Stimulated activated CD4-positive, alpha-beta T cell treated with anti-CD3 and anti-CD28 coated beads, Interleukin-2, amount 100 ng/mL, for 24 hours (primary cell): ENCODE measurements at places on chromosomes 4 and X.

DNA sequence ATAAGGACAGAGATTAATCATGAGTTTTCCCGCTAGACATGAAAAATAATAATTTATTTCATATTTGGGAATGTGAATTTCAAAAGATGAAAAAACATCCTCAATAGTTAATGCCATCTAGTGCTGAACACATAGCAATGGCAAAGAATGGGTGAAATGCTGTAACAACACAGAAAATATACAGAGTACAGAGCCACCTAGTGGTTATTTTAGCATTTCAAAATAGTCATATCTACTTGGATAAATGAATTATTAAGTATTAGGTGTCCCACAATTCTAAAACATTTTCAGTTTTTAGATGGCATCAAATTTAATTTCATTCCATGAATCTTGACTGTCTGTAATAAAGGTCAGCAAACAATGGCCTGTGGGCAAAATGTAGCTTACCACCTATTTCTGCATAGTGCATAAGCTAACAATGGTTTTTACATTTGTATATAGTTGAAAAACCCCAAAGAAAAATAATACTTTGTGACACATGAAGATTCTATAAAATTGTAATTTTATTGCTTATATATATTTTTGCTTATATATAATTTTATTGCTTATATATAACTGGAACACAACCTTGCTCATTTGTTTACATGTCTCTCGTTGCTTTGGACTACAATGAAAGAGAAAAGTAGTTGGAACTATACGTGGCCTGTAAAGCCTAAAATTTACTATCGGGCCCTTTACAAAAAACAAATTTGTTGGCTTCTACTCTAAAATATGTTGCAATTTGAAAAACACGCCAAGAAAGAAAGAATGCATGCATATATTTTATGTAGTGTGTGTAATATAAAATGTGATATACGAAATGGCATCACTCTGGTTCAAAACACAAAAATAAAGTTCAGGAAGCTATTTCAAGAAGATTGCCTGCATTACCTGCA, 99.1 kb upstream of the FAM47C start:
- DNase-seq, result no peak

DNA sequence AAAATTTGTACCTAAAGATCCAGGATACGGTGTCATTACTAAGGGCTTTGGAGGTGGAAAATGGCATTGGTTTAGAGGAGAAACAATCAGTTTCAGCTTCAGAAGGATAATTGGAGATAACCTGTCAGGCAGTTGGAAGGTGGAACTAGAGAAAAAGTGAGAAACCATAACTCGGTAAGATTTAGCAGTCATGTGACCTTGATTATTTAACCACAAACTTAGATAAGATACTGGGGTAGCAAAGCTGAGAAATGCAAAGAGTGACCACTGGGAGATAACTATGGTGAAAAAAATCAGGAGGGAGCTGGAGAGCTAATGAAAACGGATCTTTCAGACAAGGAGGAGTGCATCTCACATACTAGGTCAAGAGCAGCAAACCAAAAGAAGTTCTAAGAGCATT, 58.3 kb upstream of the SMARCA5 start:
- no peak for DNase-seq

GRCh38 chrX:49877397-49878101, 1.7 kb upstream of the USP27X start:
- DNase-seq, result no peak

GRCh38 chrX:139299309-139299708, 231.2 kb upstream of the F9 start:
- no peak for DNase-seq

DNA sequence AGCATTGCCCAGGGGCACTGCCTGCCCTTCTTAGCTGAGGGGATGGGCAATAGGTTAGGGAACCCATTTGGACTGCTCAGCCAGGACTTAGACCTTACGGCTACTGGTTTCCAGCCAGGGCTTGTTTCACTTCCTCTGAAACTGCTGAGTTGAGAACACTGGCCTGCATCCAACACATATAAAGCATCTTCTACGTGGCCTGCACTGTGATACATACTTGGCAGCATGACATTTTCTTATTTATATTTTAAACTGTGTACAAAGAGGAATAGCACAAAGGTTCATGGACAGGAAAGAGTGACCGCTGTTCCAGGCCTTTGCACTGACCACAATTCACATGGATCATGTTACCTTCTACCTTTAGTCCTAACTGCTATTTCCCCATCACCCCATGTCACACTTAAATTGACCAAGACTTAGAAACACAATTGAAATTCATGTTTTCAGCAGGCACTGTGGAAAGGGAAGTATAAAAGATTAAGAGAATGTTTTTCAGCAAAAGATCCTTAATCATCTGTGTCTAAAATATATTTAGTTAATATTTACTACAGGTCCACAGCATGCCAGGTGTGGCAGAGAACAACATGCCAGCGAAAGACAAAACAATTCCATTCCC, 43.7 kb downstream of the NLGN4X start:
- no peak for DNase-seq

- DNase-seq, result no peak
Observed at GRCh38 chr4:105909787-105910281, 14.6 kb downstream of the NPNT start.

GRCh38 chr4:72152731-72153130, 120.9 kb downstream of the NPFFR2 start:
- no peak for DNase-seq

GRCh38 chr4:107970063-107970798, 19.5 kb upstream of the HADH start:
- DNase-seq, result no peak

DNA sequence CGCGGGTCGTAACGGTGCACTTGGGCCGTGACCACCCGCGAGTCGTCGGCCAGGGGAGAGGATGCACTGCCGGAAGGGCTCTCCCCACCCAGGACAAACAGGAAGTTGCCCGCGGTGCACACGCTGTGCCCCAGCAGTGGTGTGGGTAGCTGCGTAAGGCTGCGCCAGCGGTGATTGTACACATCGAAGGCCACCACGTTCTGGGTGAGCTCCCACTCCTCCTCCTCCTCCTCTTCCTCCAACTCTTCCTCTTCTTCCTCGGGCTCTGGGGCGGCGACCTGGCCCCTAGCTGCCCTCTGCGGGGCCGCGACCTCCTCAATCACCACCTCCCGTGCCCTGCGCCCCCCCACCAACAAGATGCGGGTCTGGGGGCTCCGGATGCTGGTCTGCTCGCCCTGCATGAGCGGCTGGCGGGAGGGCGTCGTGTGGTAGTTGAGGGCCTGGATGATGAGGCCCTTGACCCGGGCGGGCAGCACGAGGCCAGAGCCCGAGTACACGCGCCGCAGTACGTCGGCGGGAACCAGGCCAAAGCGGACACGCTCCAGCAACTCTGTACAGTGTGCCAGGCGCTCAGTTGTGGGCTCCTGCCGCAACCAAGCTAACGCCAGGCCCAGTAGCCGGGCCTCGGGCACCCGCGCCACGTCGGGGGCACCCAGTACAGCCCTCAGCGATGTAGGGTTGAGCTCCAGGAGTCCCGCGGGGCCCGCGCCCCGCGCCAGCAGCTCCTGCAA, 1.4 kb downstream of the KLHL34 start:
- DNase-seq, result no peak

- no peak for DNase-seq
Observed at GRCh38 chr4:164802301-164802901, 48.5 kb downstream of the SMIM31 start.

DNA sequence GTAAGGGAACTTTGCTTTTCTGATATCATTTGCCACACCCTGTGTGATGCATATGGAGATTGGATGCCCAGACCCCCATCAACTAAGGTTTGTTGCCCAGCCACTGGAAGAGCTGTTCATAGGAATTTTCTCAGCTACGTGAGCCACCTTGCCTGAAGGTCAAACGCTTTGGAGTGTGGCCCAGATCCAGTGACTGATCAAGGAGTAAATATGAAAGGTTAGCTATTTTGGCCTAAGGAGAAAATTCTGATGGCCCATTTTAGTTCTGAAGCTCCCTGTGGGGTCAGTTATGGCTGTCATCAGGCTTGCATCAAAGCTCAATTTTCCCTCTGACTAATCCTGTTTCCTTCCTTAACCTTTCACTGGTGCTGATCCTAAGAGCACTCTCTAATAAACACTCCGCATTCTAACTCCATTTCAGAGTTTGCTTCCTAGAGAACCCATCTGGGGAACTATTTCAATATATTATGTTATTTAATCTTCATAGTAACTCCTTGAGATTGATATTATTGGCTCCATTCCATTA, 407.7 kb downstream of the SPRY1 start:
- DNase-seq, result no peak

GRCh38 chr4:141121101-141121500, 12.2 kb downstream of the RNF150 start:
- DNase-seq, result no peak

DNA sequence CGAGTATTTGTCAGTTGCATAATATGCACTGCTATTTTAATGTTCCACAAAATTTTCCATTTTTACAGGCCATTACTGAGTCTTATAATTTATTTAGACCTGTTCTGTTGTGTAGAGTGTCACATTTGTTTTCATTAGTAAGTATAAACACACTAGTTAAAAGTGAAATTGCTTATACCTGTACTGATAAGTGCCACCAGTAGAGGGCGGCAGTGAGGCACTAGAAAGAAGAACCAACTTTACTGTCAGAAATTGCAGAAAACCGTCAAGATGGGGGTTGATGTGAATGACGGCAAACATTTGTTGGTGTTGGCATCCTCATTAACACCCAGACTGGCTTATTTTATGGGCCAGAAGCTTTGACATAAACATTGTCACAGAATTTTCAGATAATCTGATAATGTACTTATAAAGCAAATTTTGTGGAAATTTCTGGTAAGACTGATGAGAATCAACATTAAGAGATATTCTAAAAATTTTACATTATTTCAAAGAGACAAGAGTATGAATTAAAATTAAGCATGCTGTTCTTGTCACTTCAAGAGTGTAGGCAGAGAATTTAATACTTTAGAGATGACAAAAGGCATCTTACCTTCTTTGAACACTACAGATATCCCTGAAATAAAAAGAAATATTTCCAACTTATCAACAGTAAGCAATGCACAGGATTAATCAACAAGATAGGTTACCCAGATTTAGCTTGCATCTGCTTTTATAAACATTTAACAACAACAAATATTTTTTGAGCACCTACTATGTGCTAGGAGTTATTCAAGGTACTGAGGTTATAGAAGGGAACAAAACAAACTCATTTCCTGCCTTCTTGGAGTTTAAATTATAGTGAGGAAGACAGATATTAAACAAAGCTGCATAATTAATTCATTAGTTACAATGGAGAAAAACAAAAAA, 24.9 kb downstream of the ALPK1 start:
- DNase-seq, result peak; percentile 81

- no peak for DNase-seq
Observed at GRCh38 chr4:7191546-7192251, 639 bp upstream of the SORCS2 start.

DNA sequence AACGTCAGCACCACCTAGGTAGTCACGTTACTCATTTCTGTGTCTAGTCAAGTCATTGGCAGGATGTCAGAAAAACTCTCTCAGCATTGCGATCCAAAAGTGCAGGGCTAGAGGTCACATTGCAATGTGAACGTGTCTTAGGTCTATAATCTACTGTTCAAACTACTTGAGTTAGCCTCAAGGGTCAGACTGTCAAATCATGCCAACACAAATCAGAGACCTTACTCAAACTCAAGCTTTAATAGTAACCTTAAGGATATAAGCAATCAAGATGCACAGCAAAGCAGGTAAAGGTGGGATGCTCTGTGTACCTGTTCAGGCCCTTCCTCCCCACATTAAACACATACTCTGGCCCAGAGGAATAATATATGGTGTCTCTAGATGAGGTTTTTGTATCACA, 114.4 kb upstream of the NOCT start:
- no peak for DNase-seq

GRCh38 chr4:742742-743311, 37.2 kb downstream of the PCGF3 start:
- DNase-seq, result peak; percentile 87

DNA sequence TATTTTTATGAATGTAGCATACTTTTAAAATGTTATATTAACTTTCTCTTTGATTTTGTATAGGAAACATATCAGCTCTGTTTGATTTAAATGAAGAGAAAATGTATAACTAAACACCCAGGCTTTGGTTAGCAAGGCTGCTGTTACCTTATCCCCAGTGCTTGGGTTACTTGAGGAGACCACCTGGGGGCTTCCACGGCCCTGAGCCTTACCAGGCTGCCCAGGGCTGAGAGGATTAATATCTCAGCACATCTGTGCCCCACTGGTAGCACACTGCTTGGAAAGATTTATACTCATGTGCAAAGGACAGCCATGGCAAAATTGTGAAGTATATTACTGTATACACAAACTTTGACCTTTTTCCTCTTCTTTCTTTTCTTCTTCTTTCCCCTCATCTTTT, 752.9 kb downstream of the RAPGEF2 start:
- DNase-seq, result no peak

GRCh38 chr4:78517050-78517652, 34.4 kb upstream of the ANXA3 start:
- DNase-seq, result no peak

DNA sequence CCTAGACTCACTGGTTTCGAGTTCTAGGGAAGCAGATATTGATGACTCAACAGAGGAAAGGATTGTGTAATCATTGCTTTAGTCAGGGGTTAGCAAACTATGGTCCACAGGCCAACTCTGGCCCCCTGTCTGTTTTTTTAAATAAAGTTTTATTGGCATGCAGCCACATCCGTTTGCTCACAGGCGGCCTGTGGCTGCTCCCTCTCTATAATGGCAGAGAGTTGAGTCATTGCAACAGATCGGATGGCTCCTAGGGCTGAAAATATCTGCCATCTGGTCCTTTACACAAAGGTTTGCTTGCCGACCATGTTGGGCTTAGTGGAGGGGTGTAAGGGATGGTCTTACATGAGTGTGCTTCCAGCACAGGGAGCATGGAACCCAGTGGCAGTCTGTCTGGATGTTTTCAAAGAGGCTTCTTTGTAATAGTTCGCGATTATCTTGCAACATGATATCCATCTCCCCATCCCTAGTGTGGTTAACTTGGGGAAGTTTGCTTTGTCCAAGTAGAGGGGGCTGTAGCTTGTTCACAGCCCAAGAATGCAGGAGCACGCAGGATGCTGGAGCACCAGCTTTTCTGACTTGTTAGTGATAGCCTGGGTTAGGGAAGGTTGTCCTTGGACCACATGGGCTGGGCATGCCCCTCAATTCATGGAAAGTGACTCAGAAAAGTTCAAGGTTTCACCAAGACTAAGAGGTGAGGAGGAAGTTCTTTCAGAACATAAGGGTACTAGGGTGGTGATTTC, 59.3 kb upstream of the CLDN34 start:
- DNase-seq, result no peak

DNA sequence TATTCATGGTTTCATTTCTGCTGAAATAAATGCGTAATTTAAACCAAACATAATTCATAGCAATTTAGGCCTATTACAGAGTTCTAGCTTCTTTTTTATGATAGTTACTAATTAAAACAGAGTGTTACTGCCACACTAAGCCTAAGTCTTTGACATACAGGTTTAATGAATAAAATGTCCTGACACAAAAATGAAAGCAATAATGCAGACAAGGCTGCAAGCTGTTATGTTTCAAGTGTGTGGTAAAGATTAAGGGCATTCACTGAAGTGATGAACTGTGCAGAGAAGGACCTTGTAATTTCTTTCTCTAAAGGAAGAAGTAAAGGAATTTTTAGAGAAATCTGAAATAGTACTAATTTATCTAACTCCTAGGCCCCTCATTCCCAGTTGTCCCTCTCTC, 2.9 kb downstream of the NDNF start:
- no peak for DNase-seq

GRCh38 chr4:186201535-186202230, 10.3 kb downstream of the CYP4V2 start:
- peak; percentile 54 for DNase-seq
